Dorsolateral prefrontal cortex (tissue), 122 donors: ENCODE measurements at places on chromosomes 1 and 21. TPM values are rescaled to one million over a fixed set of nuclear protein-coding genes. Genes with fewer than 3 reads are reported as not detected.

Gene HOOK1
- 30.2 TPM for total RNA-seq

Gene LMX1A
- not detected for total RNA-seq

Gene TRAF3IP3
- 3.4 TPM for total RNA-seq

Gene RXFP4
- total RNA-seq, result not detected

Gene CFAP126
- total RNA-seq, result not detected

Gene LENEP
- not detected for total RNA-seq

Gene RIPK4
- total RNA-seq, result not detected

Gene GBP4
- total RNA-seq, result 4.7 TPM

Gene CELA3B
- not detected for total RNA-seq

Gene TRNP1
- 58.3 TPM for total RNA-seq

Gene TPTE
- not detected for total RNA-seq

Gene TSPAN1
- total RNA-seq, result 1.9 TPM

Gene ARHGEF16
- total RNA-seq, result 4.1 TPM

Gene LCE2B
- not detected for total RNA-seq
